ENCODE measurements at places on chromosomes 1 and 21.

- no peak for DNase-seq
Observed at GRCh38 chr1:156741481-156741983, 644 bp upstream of the MRPL24 start.

- DNase-seq, result peak; percentile 89
Observed at GRCh38 chr1:29708796-29709703, 472.7 kb downstream of the PTPRU start.

- DNase-seq, result no peak
Observed at GRCh38 chr1:1612104-1612400, 3.2 kb upstream of the MIB2 start.

- DNase-seq, result peak; percentile 80
Observed at GRCh38 chr1:244450597-244451538, 841 bp downstream of the ADSS2 start.

GRCh38 chr1:86573763-86574484 is 27.0 kb downstream of the CLCA4 start:
- DNase-seq, result no peak

- DNase-seq, result no peak
Observed at GRCh38 chr1:182684116-182684828, at the start of gene RGS8. TSS of gene RGS8 (minus strand) at chr1:182684587. CDS start at chr1:182669649, 14,938 bp downstream.

GRCh38 chr1:25933479-25934365 is 27.5 kb upstream of the STMN1 start:
- DNase-seq, result no peak

DNA sequence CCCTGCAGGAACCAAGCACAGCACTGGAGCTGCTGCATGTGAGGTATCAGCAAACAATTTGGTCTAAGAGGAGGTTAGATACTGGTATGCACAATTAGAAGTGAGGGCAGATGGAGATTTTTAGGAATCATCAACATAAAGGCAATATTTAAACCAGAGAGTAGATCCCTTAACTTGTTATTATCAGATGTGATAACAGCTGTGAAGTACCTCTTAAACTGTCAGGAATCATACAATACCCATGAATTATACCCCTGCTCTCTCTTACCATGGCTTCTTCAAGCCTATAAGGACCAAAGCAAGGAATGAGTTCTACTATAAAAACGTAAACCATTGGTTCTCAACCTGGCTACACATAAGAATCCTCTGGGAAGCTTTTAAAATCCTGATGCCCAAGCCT is 3.9 kb downstream of the BCAR3 start:
- no peak for DNase-seq

- no peak for DNase-seq
Observed at GRCh38 chr1:44637702-44638411, 36.4 kb downstream of the TMEM53 start.

GRCh38 chr21:37560385-37560784 is 193.8 kb downstream of the DYRK1A start:
- no peak for DNase-seq

GRCh38 chr1:201726700-201727099 is 102.3 kb upstream of the IPO9 start:
- no peak for DNase-seq
